Lower lobe of right lung (tissue), 2 donors: ENCODE measurements at places on chromosomes 5 and 9. TPM values are rescaled to one million over a fixed set of nuclear protein-coding genes. Genes with fewer than 3 reads are reported as not detected.

GRCh38 chr9:15246708-15247107, 60.3 kb downstream of the TTC39B start:
- no peak for DNase-seq

- no peak for DNase-seq
Observed at GRCh38 chr9:107975426-107976010, 485.9 kb upstream of the KLF4 start.

DNA sequence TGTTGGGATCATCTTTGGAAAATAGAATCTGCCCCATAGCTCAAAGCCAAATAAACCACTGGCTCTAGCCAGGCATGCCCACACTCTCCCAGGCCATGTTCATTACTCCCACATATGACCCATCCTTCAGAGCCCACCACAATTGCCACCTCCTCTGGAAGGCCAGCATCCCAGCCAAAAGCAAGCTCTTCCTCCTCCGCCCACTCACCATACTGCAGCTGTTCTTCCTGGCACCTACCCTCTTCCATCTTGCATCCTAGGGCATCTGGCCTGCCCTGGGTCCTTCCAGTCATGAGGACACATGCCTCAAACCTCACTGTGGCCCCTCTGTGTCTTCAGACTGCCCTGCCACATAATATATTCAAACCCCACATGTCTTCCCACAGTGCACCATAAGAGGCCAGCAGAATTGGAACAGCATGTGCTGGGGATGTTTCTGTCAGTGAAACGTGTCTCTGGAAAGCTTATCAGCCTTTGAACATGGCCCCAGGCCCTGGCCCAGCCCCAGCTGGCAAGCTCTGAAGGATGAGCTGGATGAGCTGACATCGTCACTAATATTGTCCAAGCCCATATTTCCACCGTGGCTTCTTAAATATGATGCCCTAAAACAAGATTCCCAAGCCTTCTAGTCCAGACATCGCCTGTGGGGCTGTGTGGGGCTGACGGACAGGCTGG, 230.8 kb downstream of the AGTPBP1 start:
- DNase-seq = no peak

DNA sequence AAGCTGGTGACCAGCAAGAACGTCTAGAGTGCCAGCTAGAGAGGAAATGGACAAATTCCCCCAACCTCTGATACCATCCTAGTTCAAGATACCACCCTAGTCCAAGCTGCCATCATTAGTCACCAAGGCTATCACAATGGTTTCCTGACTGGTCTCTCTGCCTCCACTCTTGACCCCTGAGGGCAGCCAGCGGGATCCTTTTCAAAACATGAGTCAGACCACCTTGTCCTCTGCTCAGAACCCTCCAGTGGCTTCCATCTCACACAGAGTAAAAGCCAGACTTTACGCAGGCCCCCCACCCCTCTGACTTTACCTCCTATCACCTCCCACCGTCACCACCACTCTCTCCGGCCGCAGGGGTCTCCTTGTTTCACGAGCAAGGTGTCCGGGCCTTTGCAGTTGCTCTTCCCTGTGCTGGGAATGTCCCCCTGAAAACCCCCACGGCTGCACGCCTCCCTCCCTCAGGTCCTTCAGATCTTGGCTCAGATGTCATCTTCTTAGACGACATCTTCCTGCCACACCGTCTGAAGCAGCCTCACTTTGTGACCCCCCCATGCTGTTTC, 42.2 kb upstream of the FBXW11 start:
- no peak for DNase-seq

DNA sequence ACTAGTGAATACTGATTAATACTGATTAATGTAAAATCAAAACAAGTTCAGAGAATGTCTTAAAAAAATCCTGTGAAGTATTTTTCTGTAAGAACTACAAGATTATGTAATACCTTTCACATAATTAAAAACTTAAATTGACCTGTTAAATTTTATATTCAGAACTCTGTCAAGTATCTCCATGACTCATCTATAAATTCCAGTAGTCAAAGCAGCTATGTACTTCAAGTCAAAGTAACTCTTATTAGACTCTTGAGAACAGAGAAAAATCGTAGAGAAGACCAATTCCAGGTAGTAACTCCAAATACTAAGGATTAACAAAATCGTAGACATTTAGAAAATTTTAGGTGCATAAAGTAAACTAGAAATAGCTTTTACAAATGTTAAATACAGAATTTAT, 77.1 kb downstream of the HOMER1 start:
- no peak for DNase-seq

DNA sequence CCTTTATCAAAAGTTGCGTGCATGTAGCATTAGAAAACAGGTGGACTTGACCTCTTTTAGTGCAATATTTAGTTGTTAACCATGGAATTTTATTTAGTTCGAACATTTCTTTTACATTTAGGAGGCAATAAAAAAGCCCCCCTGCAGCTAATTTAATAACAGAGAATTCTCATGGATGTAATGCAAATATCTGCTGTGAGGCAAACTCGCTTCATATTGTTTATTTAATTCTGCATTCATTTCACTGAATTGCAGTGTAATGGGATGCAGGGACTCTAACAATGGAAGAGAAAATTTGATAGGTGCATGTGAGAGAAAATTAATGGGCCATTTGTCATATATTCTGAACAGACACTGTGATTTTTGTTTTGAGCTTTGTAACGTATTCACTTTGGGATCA, 205.1 kb upstream of the CHD1 start:
- DNase-seq = no peak

GRCh38 chr5:108858959-108859358, 111.3 kb downstream of the FER start:
- no peak for DNase-seq

Gene AGTPBP1
- 47.0 TPM for total RNA-seq

Gene TAF1L
- total RNA-seq = not detected

Gene MLANA
- not detected for total RNA-seq
